Esophagus muscularis mucosa (tissue), 4 donors: ENCODE measurements at places on chromosomes 2 and 18. TPM values are rescaled to one million over a fixed set of nuclear protein-coding genes. Genes with fewer than 3 reads are reported as not detected.

DNA sequence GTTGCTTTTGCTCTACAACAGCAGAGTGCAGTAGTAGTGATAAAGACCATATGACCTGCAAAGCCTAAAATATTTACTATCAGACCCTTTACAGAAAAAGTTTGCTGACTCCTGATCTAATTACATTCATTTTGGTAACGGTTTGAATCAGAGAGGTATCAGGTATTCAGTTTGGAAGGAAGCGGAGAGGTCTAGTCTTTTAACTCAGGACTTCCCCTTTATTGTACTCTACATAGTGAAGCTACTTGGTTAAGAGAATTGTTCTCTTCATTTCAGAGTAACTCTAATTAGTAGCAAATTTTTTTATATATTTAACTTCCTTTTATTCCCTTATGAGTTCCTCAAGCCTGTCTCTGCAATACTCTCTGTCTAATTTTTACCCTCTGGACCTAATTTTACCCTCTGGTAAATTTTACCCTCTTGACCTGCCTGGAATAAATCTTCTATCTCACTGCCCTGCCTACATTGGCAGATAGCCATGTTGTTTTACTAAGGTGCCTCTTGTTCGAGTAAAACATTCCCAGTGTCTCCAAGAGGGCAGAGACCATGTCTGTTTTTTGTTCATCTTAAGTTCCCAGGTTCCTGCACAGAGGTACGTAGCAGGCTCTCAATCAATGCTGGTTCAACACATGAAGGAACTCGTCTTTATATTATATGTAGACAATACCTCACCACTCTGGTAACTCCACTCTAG, 170.6 kb downstream of the DNAH6 start:
- H3K4me3 ChIP-seq, result no peak overlapping the region
- H3K36me3 ChIP-seq, result no peaks in the 10 kb centered on the region
- no peaks in the 10 kb centered on the region for H3K4me1 ChIP-seq
- DNase-seq, result no peak
- no peaks in the 10 kb centered on the region for H3K27me3 ChIP-seq

Gene FAHD2A
- 11.2 TPM for total RNA-seq

- H3K4me1 ChIP-seq, result peaks cover 20% of the 10 kb centered on the region
- no peaks in the 10 kb centered on the region for H3K27me3 ChIP-seq
- peak overlapping the region; percentile 39 for H3K4me3 ChIP-seq
- peak; percentile 79 for DNase-seq
Observed at GRCh38 chr18:63237881-63238692, 81.5 kb downstream of the BCL2 start.

- no peak overlapping the region for H3K27ac ChIP-seq
- DNase-seq, result no peak
Observed at GRCh38 chr2:96342085-96342484, 6.5 kb downstream of the NCAPH start.

Gene NPPC
- 0.66 TPM for total RNA-seq

Gene BCL2L11
- total RNA-seq, result 8.9 TPM
